ENCODE measurements at places on chromosomes 11 and 22.

DNA sequence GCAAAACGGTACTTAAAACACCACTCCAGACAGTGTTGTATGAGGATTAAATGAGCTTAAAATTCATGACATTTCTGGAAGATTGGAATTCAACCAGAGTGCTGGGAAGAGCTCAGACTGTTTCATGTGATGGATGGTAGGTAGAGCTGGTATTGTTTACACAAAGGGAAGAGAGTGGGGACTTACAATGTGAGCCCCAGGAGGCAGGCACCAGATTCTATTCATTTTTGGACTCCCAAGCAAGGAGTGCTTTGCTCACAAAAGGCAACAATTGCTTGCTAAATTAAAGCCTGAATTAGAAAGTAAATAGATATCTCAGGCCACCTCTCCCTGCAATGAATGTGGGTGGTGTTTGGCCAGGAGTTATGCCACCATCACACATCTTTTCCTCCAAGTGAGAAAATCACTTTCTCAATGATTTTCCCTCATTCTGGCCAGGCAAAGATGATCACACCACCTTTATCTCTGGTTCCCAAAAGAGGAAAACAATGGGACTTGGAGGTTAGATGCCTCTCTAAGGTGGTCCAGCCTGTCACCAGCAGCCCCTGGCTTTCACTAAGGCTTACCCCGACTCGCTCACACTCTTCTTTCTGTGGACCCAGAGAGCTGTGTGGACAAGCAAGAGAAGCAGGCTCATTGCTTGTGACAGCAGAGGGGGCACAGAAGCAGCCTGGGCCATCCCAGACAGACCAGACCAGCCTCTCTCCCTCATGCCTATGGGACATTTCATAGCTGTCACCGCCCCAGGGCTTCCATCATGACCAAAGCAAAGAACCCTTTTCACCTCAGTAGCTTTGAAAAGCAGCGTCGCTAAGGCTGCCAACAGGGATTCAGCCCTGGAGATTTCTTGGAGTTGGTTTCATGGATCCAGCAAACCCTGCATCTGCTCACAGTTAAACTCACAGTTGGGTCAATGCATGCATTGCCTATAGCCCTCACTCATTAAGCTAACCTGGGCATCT is 63.5 kb upstream of the DRD2 start:
- no peak for DNase-seq

DNA sequence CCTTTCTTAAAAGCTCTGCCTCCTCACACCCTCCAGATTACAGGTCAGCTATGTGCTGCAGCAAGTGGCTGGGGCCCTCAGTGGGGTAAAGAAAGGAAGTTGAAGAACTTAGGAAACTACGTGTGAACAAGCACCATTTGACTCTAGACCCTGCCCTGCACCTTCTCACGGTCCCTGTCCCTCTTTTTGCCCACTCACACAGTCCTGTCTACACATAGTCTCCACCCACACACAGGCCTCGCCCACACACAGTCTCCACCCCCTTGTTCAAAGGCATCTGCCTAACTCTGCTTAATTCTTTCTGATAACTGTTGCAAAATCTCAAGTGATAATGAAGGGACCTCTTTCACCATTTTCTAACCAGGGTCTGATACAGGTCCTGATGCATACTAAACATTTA is 59.0 kb downstream of the TMPRSS5 start:
- no peak for DNase-seq

DNA sequence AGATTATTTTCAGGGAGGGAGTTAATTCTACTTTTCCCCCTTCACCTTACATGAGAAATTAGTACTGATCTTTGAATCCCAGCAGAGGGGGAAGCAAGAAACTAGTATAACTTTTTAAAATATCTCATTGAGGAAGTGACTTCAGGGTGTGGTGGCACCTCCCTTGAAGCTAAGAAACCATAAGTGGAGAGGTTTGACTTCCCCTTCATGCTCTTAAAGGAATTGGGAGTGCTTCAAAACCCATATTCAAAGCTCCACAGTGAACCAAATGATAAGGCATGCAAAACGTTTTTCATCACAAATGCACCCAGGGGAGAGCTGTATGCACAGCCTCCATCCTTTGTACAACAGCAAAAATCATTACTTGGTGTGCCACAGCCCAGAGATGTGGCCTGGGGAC is 540 bp downstream of the MS4A14 start:
- DNase-seq = no peak

DNA sequence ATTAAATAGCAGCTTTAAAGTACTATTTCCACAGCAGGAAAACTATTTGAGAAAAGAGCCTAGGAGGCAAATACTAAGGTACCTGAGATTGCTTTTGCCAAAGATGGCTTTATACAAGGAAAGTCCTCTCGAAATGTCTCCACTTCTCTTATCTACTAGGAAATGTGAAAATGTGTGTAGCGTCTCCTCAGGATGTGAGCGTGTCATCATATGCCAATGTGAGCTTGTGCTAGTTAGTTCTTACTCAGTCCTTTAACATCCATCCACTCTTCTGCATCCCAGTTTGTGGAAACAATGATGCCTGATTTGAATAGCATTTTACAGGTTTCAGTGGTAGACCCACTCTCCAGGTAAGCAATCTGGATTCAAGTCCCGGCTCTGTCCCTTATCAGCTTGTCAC is 421.0 kb downstream of the DYNC2H1 start:
- DNase-seq = no peak

- no peak for DNase-seq
These were observed 1841.5 kb downstream of the LRRC4C start for GRCh38 chr11:39617971-39618370.

- no peak for DNase-seq
These were observed 47.0 kb downstream of the CSTPP1 start for GRCh38 chr11:46983598-46983997.

DNA sequence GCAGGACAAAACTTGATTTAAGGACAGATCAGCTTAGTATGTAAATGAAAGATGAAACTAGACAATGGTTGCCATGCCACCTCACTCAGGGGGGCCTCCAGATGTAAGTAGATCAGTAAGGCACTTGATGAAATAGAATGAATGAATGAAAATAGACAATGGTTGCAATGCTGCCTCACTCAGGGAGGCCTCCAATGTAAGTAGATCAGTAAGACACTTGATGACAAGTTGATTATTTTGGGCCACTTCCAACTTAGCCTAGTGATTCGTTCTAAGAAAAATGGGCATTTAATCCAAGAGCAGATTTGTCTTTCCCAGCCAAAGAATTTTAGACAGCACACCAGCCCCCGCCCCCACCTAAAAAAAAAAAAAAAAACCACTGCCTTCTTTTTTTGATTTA is 19.2 kb upstream of the SLC5A12 start:
- peak; percentile 27 for DNase-seq

DNA sequence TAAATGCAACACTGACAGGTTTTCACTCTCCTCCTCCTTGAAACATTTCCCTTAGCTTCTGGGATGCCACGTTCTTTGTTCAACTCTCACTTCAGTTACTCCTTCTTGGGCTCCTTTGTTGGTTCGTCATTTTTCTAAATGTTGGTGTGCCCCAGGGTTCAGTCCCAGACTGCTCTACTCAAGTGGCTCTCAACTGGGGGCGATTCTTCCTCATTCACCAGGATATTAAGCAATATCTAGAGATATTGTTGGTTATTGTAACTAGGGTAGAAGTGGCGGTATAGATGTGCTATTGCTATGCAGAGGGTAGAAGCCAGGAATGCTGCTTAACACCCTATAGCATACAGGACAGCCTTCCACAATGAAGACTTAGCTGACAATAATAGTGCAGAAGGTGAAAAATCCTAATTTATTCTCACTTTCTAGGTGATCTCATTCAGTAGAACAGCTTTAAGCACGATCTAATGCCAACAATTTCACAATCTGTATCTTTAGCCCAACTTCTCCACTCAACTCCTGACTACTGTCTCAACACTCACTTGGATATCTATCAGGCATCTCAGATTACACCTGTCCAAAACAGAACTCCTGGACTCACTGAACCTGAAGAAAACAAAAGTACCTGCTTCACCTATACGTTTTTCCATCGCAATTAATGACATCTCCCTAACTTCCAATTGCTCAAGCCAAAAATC is 4.6 kb downstream of the NUP160 start:
- no peak for DNase-seq
